Foreskin keratinocyte (primary cell): ENCODE measurements at places on chromosomes 5 and 9.
A peak's percentile ranks its signal among the peaks of the same experiment; 100 is the strongest.

- no peak for DNase-seq
These were observed 2.2 kb downstream of the SPIN1 start for GRCh38 chr9:88390371-88390990.

GRCh38 chr9:129544761-129545160 lies 76.1 kb downstream of the C9orf50 start:
- no peak for DNase-seq

GRCh38 chr5:88934439-88934838 lies 51.5 kb upstream of the MEF2C start:
- no peak for DNase-seq

GRCh38 chr5:64869419-64869818 lies 100.7 kb downstream of the CWC27 start:
- no peak for DNase-seq

- no peak for DNase-seq
These were observed 30.2 kb upstream of the GRHPR start for GRCh38 chr9:37392272-37392671.

- DNase-seq = peak; percentile 8
These were observed 408.9 kb upstream of the MPDZ start for GRCh38 chr9:13688223-13688989.

DNA sequence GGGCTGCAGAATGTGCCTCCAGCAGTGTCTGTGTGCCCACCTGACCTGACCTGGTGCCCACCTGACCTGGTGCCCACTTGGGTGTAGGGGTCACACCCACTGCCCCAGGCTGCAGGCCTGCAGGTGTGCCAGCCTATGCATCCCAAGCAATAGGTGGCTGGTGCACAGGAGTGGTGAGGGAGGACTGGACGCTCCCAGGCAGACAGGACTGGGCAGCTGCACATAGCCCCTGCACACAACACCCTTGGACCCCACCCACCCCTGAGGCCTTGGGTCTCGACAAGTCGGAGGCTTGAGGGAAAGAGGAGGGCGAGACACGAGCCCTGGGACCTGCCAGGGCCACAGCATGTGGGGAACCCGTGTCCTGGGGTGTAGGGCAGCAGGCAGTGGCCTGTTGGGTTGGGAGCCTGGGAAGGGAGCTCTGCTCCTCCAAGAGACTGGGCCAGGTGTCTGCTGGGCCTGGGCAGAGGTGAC lies 10.8 kb upstream of the NRARP start:
- no peak for DNase-seq

DNA sequence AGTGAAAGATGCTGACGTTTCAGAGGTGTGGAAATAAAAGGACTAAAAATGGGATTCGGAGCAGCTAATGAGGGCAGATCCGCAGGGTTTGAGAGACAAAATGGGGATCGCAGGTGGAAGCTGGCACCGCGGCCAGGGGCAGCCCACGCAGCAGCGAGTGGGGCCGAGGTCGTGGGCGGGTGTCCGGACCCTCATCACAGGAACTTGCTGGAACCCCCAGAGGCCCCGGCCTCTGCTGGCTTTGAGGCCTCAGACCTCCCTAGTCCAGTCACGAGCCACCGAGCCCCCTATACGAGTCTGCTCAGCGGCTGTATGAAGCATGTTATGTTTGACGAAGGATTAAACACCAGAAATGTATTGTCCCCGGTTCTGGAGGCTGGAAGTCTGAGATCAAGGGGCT lies 45.8 kb upstream of the FCN1 start:
- DNase-seq = no peak

- DNase-seq = no peak
These were observed 55.2 kb downstream of the RIC1 start for GRCh38 chr9:5684101-5684500.

DNA sequence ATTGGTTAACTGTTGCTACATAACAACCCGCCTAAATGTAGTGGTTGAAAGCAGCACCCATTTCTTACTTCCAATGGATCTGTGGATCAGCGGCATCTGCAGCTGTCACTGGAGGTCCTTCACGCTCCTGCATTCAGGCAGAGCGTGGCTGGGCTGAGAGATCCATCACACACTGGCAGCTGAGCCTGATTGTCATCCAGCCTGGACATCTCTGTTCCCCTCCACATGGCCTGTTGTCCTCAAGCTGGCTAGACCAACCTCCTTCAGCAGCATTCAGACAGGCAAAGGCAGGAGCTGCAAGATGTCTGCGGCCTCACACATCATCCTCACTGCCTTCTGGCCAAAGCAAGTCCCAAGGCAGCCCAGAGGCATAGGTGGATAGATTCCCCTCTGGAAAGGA lies 36.9 kb downstream of the DYNC2I2 start:
- no peak for DNase-seq

DNA sequence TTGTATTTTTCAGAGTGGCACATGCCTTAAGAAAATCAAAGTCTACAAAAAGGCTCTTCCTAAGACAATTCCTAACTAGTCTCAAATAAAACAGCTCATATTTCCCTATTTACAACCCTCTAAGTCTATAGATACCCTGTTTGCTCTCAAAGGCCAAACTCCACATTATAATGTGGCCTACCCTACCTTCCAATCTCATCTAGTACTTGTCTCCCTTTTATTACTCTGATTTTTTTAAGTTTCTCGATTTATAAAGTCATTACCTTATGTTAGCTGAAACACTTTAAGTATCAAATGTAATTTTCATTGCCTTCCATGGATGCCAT lies 19.4 kb downstream of the KIAA1191 start:
- no peak for DNase-seq

GRCh38 chr5:151271336-151271735 lies 18.4 kb downstream of the GM2A start:
- DNase-seq = no peak

GRCh38 chr5:53678981-53679660 lies 118.7 kb downstream of the NDUFS4 start:
- peak; percentile 40 for DNase-seq

GRCh38 chr5:96942078-96942477 lies 6.2 kb downstream of the LNPEP start:
- no peak for DNase-seq

GRCh38 chr9:86604741-86605140 lies 250.5 kb upstream of the TUT7 start:
- DNase-seq = no peak

- DNase-seq = peak; percentile 67
These were observed 50.5 kb upstream of the TNFSF15 start for GRCh38 chr9:114856215-114856941.

DNA sequence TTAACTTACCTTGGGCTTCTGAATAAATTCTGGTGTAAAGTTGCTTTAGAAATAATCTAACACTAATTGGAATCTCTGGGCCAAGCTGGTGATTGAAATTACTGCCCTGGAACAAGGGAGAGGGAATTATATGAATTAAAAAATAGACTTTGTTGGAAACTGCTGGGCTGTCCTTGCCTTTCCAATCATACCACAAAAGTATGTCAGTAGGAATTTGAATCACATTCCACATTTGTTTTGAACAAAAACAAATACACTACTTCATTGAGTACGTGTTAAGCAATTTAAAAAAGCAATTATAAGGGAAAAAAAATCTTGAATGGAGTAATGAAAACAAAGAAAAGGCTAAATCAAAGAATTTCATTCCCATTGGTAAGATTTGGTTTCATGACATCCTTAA lies 102.5 kb upstream of the SREK1 start:
- DNase-seq = no peak

DNA sequence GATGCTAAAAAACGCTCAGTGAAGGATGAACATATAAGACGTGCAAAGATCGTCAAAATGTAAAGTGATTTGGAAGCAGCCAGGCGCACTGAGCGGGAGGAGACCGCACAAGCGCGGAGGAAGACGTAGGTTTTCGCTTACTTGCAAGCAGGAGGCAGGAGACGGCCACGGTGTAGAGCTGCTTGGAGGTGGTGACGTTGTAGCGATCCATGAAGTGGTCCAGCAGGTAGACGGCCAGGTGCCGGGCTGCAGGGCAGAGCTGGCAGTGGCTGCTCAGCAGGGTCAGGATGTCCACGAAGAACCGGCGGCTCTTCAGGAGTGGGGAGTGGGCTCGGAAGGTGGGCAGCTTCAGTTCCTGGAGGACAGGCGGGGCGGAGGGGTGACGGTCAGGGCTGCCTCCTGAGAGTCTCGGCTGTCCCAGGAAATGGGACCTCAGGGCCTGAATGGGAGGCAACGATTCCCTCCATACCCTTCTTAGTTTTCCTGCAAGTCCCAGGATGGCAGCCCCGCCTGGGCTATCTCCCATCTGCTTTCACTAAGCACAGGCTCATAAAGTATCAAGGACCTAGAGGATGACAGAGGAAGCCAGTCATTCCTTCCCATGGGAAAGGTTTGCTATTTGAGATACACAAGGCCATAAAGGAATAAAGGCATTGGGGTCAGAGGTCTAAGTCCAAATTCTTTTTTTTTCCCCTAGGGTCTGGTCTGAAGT lies 31.8 kb downstream of the CCNJL start:
- no peak for DNase-seq

DNA sequence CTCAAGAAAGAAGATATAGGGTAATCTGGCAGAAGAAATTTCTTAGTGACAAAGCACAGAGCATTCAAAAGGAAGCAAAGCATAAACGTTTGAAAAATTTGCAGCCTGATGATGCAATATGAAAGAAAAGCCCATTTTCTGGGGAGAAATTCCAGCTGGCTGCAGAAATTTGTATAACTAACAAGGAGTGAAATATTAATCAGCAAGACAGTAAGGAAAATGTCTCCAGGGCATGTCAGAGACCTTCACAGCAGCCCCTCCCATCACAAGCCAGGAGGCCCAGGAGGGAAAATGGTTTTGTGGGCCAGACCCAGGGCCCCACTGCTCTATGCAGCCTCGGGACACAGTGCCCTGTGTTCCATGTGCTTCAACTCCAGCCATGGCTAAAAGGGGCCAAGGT lies 359.4 kb downstream of the HINT1 start:
- DNase-seq = no peak

DNA sequence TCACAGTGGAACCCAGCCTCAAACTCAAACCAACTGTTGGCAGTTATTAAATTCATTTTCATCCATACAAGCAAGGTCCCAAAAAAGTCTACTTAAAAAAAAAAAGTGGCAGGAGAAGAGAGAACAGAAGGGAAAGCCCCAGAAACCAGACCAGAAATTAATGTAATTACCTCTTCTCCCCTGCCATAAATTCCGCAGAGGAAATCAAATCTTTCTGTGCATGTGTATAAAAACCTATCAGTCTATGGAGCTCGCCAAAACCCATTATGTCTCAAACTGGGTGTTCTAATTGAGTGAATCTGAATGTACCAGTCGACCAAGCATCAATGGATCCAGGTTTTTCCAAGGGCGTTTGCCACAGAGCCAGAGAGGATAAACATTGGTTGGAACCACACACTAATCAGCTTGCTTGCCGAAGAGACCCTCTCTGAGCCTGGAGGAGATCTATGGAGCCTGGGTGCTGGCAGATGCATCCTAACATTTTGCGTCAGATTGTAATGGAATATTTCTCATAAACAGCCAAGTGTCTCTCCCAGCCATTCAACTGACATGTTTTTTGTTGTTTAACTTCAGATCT lies 7.9 kb upstream of the HAND1 start:
- DNase-seq = no peak

GRCh38 chr5:103408408-103408807 lies 149.8 kb downstream of the MACIR start:
- DNase-seq = no peak

- no peak for DNase-seq
These were observed 127.7 kb downstream of the CPLANE1 start for GRCh38 chr5:37121465-37121864.

GRCh38 chr9:91711755-91712601 lies 238.1 kb downstream of the ROR2 start:
- peak; percentile 26 for DNase-seq

DNA sequence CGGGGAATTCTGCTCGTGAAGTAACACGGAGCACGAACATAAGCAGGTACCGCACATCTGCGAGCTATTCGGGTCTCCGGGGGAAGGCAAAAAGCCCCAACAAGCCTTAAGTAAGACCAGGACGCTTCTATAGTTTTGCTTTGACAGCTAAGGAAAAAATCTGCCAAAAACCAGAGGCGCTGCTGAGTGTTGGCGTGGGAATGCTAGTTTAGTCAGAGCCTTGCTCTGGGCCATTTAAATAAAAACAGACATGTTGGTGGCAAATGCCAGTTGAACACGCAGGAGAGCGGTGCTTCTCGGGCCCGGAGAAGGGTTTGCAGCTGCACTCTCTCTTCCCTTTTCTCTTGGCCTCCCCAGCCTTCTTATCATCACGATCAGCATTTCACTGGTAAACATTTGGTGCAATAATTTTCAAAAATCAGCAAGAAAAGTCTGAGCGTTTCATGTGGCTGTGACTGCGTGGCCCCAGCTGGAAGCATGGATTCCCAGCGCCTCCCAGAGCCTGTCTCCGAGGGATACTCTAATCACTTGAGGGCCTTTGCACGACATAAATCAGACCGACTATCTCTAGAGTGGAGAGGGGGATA lies 6.4 kb upstream of the NOTCH1 start:
- DNase-seq = peak; percentile 69
